Ovary (tissue), 10 donors: ENCODE measurements at places on chromosomes 1 and 21.

DNA sequence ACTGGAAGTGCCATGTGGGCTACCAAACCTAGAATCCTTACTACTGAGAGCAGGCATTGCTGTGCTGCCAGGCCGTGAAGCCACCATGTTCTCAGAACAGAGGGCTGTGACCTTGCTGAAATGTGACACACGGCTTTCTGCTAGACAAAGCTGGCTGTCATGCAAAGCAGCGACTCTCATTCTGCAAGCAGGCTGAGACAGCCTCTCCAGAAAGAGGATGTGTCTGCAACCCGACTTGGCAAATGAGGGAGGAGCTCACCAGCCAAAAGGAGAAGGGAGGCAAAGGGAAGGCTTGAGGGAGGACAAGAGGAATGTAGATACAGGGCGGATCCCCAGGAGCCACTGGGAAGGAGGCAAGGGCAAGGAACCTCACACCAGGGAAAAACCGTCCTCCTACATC, 85.7 kb upstream of the KRTAP19-8 start:
- DNase-seq = no peak

DNA sequence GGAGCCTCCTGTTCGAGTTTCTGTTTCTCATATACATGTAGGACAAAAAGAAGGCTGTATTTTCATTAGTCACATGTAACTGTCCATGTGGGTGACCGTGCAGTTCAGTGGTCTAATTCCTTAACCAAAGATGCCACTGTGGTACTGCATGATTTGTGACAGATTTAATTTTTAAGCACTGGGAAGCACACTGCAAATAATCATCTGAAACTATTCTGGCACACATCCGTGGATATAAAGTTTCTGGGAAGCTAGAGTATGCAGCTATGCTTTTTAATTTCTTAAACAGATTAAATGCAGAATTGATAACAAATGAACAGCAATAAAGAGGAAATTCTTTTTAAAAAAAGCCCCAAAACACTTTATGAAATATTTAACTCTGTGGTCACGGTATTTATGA, 254.8 kb downstream of the LMO4 start:
- DNase-seq = no peak

- DNase-seq = no peak
Measured at GRCh38 chr1:168430321-168430720, 113.5 kb downstream of the XCL2 start.

DNA sequence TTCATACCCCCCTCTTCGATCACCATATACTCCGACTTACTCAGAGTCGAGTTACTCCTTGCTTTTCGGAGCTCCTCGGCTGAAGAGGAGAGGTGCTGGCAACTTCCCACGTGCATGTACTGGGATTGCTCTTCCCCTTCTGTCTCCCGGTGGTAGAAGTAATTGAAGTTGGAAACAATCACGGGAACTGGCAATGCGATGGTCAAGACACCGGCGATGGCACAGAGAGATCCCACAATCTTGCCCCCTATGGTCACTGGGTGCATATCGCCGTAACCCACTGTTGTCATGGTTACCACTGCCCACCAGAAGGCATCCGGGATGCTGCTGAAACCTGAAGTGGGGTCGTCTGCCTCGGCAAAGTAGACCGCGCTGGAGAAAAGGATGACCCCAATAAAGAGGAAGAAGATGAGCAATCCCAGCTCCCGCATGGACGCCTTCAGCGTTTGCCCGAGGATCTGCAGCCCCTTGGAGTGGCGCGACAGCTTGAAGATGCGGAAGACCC, 1.5 kb downstream of the KCNA3 start:
- DNase-seq = no peak

DNA sequence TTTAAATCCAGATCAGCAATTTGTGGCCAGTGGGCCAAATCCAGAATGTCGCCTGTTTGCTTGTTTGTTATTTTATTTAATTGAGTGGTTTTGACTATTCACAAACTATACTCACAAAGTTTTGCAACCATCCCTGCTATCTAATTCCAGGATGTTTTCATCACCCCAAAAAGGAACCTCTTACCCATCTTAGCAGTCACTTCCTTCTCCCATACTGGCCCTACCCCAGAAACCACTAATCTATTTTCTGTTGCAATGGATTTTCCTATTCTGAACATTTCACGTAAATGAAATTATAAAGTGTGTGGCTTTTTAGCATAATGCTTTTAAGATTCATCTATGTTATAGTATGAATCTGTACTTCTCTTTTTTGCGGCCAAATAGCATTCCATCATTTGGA, 41.3 kb downstream of the WDTC1 start:
- DNase-seq = no peak

DNA sequence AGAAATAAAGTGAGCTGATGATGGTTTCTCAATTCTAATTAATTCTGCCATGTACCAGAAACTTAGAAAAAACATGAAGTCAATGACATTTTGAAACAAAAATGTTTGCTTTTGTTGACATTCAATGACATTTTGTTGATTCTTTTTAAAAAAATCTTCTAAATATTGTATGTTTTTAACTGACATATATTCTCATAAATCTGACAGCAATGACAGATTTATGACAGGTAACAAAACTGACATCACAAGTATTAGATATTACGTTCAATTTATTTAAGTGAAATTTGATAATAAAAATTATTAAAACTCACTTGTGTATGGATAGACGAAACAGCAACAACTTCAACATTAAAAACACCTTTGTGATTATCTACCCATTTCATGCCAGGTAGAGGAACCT, 36.0 kb upstream of the ANGPTL3 start:
- DNase-seq = no peak

GRCh38 chr1:243490748-243491686, 235.2 kb downstream of the SDCCAG8 start:
- DNase-seq = no peak

GRCh38 chr21:37582590-37582989, 216.0 kb downstream of the DYRK1A start:
- peak; percentile 38 for DNase-seq

DNA sequence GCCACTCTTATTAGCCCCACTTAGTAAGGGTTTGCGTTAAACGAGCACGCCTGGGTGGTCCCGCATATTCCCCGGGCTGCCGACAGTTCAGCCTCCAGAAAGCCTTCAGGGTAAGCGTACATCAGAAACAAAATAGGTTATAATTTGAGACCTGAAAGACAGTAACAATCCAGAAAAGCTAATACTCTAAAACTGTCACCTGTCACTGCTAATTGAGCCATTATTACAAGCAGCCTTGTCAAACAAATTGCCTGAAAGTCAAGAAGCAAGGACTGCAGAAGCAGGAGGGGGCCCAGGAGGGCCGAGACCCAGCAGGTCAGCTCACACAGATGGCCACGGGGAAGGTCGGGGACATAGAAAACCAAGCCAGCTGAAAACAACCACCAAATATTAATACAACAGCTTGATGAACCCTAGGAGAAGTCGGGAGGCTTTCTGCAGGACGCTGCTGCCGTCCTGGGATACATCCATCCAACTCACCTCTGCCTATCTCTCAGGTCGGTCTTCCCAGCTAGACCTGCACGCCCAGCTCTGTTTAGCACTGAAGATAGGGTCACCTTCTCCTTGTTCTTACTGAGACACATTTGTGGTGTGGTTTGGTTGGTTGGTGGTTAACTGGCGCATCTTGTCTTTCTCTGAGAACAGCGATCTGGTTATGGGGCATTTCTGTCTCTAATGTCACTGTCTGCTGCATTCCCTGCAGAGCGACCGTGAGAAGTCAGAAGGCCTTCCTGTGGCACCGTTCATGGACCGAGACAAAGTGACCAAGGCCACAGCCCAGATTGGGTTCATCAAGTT, 110.8 kb downstream of the WDR4 start:
- DNase-seq = no peak

GRCh38 chr1:54987919-54988705, 7.7 kb downstream of the TMEM61 start:
- DNase-seq = no peak

GRCh38 chr1:216483672-216484401, 60.6 kb upstream of the USH2A start:
- DNase-seq = no peak

DNA sequence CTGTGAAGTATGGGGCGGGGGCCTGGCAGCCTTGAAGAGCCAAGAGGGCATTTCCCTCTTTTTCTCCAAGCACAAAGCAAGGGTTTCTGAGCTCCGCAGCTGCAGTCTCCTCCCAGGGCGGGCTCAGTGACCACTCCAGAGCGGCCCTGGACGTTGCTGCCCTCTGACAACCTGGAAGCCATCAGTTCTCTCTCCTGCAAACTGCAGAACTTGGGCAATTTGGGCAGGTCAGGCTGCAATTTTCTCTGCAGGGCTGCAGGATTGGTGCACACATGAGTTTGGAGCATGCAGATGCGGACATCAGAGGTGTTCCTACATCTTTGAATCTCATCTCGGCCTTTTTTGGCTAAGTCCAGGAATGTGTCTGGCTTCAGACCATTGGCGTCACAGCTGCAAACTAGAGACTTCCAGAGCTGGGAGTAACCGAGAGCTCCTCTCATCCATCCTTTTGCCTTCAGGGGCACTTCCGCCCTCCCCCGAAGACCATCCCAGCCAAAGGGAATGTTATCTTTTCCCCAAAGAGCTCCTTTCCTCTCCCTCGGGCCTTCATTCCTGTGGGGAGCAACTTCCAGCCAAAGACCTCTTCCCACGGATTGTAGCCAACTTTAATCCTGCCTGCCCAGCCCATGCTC, 139.6 kb upstream of the WNT4 start:
- peak; percentile 66 for DNase-seq

GRCh38 chr1:39086865-39087409, 60.8 kb downstream of the NDUFS5 start:
- DNase-seq = peak; percentile 56

DNA sequence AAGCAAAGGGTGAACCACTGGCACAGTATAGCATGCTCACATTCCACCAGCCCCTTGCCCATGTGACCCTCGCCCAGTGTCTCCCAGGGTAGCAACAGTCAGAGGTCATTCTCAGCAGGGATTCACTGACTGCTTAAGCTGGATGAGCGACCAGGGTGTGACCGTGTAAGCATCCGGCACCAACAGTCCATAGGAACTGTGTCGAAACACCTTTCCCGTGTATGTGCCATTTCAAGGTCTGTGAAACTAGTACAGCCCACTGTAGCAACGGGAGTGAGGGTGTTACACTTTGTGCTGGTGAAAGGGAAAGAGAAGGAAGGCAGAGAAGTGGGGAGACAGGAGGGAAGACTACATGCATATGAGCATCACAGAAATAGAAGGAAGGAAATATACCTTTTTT, 10.8 kb downstream of the PIK3C2B start:
- no peak for DNase-seq

GRCh38 chr1:87993051-87993450, 664.4 kb downstream of the LMO4 start:
- DNase-seq = no peak

DNA sequence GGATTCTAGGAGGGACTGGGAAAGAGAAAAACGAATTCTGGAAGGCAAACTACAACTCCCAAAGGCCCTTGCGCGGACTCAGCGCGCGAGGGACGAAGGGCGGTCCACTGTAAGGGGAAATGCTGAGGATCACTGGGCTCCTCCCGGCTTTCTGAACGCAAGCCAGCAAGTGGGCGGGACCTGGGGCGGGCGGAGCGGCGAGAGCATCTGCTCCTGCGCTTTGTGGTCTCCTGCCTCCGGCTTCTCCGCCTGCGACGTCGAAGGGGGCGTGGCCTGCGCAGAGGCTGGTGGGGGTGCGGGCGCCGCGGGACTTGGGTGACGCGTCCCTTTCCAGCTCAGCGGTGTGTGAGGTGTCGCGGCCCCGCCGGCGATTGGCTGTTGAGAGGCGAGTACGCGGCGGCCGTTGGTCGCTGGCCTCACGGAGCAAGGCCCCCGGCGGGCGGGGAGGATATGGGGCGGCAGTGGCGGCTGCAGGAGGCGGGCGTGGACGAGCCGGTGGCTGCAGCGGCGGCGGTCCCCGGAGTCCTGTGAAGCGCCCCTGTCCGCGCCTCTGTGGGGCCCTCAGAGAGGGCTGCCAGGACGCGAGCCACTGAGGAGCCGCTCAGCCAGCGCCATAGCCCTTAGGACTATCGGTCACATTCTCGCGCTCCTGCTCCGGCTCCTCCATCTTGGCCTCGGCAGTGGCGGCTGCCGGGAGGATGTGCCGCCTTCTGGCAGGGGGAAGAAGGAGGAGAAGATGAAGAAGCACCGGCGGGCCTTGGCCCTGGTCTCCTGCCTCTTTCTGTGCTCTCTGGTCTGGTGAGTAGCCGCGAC, at the start of gene SUCO:
SUCO (plus strand) TSS at position 451 of the 813 bp plus-strand sequence; CDS start at position 737, 286 bp downstream.
- peak; percentile 100 for DNase-seq
